ENCODE measurements at places on chromosomes 4 and X.

GRCh38 chr4:7742807-7743280 lies 196.8 kb downstream of the AFAP1 start:
- no peak for DNase-seq

DNA sequence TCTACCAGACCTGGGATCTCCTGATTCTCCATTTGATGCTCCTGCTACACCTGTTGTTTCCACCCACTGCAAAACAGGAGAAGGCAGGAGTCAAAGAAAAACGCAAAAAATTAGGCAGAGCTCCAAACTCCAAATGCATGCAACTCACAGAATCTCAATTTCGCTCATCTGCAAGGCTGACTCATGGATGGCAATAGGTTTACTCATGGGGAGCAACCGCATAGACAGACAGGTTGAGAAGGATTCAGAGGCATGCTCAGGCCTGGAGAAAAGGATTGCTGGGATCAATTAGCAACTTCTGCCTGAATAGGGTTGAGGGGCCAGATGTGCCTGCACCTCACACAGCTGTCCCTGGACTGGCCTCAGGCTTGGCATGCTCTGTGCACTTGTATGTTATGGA lies 231.0 kb downstream of the LDB2 start:
- DNase-seq = peak; percentile 75

GRCh38 chrX:72041871-72042851 lies 89.6 kb downstream of the RTL5 start:
- no peak for DNase-seq

- DNase-seq = peak; percentile 68
Observed at GRCh38 chrX:17413228-17413627, 38.2 kb downstream of the NHS start.

DNA sequence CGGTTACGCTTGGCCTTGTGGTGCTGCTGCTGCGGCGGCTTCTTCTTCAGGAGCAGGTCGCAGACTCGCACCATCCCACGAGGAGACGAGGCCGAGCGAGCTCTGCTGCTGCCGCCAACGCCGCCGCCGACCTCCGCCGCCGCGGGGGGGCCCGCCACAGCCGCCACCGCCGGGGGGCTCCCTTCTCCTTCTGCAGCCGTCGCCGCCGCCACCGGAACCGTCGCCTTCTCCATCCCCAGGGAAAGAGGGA lies 237 bp downstream of the ANKRD17 start:
- DNase-seq = no peak

DNA sequence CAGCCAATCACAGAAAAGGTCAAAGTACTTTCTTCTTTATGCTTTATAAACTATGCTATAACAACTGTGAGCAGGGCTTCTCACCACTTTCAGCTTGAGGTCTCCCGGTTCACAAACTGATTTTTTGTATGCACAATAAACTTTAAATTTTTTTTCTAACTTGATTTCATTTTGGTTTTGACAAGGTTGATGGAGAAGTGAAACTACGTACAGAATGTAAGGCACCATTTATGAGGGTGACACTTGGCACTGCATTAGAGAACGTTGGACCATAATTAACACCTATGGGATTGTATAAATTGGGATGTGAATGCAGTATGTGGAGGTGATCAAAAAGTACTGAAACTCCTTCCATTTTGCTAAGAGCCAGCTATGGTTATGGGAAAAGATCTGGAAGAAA lies 857.9 kb upstream of the HTR2C start:
- no peak for DNase-seq

GRCh38 chr4:121642292-121642691 lies 54.5 kb downstream of the ANXA5 start:
- DNase-seq = no peak

DNA sequence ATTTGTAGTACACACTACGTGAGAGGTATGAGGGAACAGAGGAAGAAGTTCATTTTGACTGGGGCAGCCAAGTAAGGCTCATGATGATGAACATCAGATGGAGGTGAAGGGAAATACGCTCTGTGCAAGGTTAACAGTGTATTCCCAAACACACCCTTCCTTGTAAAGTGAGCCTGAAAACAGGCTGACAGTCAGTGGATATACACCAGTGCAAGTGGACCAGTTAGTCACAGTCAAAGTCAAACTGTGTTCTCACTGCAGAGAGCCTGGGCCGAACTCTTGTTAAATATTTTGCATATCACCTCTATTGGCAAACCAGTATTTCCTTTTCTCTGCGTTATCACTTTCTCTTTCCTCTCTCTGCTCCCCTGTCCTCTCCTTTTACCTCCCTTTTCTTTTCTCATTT lies 23.4 kb upstream of the RHOH start:
- no peak for DNase-seq

DNA sequence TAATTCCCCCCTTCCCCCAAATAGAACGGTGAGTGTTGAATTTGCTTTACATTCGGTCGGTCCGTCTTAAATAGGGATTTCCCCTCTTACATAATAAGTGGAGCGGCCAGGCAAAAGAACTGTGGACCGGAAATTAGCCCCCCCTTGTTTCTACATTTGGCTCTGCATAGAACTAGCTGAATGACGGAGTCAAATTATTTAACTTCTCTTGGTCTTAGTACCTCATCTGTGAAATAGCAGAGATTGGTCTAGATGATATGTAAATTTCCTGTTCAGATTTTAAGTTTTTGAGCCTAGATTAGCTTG lies 1.3 kb downstream of the SPATA18 start:
- DNase-seq = no peak

- no peak for DNase-seq
Observed at GRCh38 chrX:139889760-139890159, 43.1 kb downstream of the ATP11C start.

- no peak for DNase-seq
Observed at GRCh38 chr4:53118676-53119075, 247.2 kb downstream of the SCFD2 start.

DNA sequence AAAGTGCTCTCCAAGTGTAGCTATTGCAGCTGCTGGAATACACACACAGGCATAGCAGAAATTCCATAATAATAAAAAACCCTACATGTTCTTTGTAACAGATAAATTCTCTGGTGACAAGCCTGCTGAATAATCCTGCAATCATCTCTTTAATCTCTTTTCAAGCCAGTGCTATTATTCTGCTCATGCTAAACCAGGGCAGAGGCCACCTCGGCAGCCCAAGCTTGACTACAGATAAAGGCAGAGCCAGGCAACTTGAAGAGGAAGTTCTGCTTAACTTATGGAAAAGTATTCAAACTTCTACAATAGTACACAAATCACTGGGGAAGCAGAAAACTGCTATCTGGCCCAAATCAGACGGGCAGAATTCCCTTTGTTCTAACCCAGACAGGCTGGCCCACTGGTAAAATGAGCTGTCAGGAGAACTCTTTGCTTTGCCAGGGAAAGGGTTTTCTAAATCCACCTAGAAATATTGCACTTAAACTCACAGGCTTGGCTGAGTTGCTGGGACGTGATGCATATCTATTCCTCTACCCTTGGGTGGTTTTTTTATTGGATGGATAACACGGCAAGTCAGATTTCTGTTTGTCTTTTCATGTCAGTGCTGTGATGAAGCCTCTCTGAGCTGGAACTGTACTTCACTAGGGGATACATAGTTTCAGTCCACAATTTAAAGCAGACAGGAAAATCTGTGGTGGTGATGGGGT lies 70.5 kb downstream of the GATB start:
- peak; percentile 52 for DNase-seq

GRCh38 chr4:38759113-38759789 lies 23.5 kb downstream of the TLR10 start:
- DNase-seq = no peak

GRCh38 chrX:46407753-46408130 lies 137.5 kb downstream of the ZNF674 start:
- peak; percentile 4 for DNase-seq

- DNase-seq = no peak
Observed at GRCh38 chr4:856225-856901, 30.4 kb upstream of the CPLX1 start.

- DNase-seq = no peak
Observed at GRCh38 chr4:122746485-122746965, 14.0 kb downstream of the BBS12 start.

DNA sequence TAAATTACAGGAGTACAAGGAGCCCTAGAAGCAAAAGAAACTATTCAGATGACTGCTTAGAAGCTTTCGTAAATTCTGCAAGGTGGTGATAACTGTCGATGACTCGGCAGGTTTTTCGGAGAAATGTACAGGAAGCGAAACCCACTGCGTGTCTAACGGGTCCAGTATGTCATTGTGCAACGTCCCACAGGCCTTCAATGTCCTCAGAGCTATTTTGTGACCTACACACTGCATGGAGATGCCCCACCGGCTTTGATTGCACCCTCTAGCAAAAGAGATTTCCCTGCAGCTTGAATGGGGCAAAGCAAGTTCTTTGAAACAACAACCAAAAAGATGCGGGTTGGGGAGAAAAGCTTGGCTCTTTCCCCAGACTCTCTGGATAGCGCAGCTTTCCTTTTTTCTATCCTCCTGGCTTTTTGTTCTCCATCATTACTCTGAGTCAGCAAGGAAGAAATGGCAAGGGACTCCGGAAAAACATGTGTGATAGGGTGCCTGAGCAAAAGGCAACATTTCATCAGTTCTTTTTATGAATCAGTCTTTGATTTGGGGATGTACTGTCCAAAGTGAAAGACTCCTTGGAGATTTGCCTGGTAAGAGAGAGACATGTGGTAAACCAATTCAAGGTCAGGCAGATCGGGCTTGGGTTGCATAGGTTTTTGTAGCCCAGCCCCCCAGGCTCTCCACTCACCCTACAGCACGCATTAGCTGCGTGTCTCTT lies 112.0 kb upstream of the TBL1X start:
- peak; percentile 53 for DNase-seq

- peak; percentile 34 for DNase-seq
Observed at GRCh38 chr4:139815778-139816601, 150.4 kb downstream of the MGST2 start.

DNA sequence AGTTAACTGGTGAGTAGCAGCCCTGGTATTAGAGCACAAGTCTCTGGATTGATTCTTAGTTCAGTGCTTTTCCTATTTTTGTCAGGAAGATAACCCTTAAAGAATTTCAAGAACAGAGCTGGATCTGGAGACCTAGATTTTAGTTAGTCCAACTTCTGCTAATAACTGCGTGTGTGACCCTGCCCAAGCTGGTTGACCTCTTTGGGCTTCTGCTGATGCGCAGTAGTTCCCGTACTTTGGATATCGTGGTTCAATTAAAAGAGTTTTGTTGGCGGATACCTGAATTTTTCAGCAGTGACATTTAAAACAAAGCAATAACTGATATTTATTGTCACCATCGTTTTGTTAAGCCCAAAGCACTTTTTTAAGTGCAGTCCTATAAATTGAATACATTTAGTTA lies 9.3 kb downstream of the MSMO1 start:
- DNase-seq = no peak

DNA sequence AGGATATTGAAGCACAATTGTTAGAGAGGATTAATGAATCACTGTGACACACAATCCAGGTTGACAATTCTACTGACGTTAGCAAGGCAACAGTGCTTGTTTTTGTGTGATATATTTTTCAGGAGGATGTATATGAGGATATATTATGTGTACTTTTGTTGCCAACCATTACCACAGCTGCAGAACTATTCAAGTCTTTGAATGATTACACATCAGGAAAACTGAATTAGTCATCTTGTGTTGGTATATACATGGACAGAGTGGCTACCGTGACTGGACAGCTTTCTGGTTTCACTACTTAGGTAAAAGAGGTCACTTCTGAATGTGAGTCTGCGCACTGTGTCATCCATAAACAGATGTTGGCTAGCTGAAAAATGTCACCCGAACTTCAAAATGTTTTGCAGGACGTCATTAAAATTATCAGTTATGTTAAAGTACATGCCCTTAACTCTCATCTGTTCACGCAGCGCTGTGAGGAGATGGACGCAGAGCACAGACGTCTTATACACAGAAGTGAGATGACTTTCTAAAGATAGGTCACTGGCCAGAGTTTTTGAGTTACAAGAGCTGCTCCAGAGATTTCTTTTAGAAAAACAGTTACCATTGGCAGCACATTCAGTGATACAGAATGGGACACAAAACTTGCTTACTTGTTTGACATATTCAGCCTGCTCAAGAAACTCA lies 69.0 kb downstream of the MRPL1 start:
- DNase-seq = peak; percentile 23

GRCh38 chrX:23228454-23228853 lies 106.2 kb upstream of the PTCHD1 start:
- DNase-seq = no peak

GRCh38 chr4:130424211-130424610 lies 1328.3 kb downstream of the C4orf33 start:
- no peak for DNase-seq

- no peak for DNase-seq
Observed at GRCh38 chrX:11460347-11460746, 167.1 kb downstream of the AMELX start.

GRCh38 chrX:118255921-118256320 lies 90.0 kb upstream of the WDR44 start:
- DNase-seq = no peak

- no peak for DNase-seq
Observed at GRCh38 chr4:9781343-9782135, at the start of gene DRD5. Gene DRD5 (plus strand): TSS chr4:9781634. CDS start chr4:9782030, 396 bp downstream.

DNA sequence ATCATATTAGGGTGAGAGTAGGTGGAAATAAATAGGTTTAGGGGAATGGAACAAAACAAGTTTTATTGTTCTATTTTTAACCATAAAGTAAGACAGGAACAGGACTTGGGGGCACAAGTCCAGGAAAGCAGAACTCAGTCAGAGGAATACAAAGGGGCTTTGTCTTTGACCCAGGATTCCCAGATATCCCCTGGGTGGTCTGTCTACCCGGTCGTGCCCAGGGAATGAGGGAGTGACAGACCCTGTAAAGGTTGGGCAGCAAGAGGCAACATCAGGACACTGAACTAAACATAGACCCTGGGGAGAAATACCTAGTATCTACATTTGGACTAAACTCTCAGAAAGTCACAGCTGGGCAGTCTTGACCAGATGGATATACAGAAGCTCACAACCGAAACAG lies 50.6 kb downstream of the PTCHD1 start:
- no peak for DNase-seq

- no peak for DNase-seq
Observed at GRCh38 chrX:12685541-12685940, 105.7 kb upstream of the PRPS2 start.

GRCh38 chrX:19899217-19899788 lies 11.9 kb upstream of the SH3KBP1 start:
- no peak for DNase-seq

DNA sequence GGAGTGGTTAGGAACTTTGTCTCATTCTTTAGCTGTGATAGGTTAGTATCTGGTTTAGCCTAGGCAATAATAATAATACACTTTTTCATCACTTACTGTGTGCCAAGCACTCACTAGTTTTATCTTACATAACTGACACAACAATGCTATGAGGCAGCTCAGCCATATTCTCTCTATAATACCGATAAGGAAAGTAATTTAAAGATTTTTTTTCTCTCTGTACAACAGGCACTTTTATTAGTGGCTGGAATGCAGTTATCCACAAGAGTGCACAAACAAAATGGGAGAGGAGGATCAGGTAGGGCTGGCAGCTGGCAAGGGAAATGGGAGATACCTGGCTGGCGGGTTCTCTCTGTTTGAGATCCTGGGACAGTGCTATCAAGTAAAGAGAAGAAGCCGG lies 7.6 kb downstream of the RELL1 start:
- no peak for DNase-seq

GRCh38 chr4:164139291-164139690 lies 614.6 kb upstream of the SMIM31 start:
- no peak for DNase-seq

GRCh38 chrX:100072336-100072735 lies 337.7 kb downstream of the PCDH19 start:
- no peak for DNase-seq

- no peak for DNase-seq
Observed at GRCh38 chrX:136827026-136827425, 46.3 kb upstream of the ARHGEF6 start.

All from AG09309 (cell line).